ENCODE measurements at places on chromosomes 5 and 9.

DNA sequence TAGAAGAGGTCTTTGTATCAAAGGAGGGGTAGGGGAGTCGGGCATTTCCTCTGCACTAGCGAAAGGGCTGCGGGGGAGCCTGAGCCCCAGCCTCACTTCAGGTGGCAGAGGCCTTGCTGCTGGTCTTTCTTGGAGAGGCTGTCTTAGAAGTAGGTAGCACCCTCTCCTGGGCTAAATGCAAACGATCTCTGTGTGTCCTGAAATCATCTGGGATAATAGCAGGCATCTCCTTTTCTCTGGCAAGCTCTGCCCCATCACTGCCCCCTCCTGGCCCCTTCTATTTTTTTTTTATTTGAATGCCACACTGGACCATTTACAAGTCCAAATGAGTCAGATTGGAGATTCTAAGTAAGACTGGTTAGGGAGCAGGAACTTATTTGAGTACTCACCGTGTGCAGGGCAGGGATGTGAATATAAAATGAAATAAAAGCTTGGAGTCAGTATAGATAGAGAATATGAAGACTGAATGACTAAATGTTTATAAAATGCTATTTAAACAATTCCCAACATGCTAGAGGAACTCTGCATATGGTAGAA lies 137.1 kb downstream of the FGF1 start:
- peak; percentile 94 for DNase-seq

DNA sequence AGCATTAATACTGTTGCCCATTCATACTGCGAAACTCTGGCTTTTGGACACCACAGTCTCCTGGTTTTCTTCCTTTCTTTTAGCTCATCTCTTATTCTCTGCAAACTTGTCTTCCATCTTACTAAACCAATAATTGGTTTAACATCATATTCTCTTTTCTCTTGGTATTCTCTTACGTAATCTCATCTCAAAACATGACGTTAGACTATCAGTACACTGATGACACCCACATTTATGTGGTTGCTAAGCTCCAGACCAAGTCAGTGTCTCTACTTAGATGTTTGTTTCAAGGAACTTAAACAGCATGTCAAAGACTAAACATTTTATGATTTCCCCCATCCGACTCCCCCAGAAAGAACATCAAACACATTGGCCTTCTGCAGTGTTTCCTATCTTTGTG lies 2.1 kb downstream of the PRRC1 start:
- DNase-seq, result no peak

DNA sequence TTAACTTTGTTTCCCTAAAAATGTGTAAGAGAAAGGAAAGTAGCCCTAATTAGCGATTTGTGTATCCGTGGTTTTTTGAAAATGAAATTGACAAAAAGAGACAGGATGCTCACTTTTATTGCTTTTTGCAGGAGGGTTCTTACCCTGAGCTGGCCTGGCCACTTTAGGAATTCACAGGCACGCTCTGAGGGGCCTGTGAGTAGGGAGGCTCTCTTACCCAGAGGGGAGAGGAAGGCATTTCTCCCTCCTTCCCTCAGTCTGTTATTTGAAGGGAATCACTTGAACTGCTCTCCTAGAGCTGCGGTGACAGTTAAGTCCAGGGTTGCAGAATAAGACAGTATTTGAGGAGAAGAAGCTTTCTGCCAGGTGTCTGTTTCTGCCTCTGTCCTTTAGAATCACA lies 16.7 kb downstream of the PIK3R1 start:
- no peak for DNase-seq

GRCh38 chr9:130755377-130756007 lies 61.9 kb downstream of the EXOSC2 start:
- peak; percentile 23 for DNase-seq

- no peak for DNase-seq
Measured at GRCh38 chr5:15065091-15065490, 193.5 kb upstream of the ANKH start.

DNA sequence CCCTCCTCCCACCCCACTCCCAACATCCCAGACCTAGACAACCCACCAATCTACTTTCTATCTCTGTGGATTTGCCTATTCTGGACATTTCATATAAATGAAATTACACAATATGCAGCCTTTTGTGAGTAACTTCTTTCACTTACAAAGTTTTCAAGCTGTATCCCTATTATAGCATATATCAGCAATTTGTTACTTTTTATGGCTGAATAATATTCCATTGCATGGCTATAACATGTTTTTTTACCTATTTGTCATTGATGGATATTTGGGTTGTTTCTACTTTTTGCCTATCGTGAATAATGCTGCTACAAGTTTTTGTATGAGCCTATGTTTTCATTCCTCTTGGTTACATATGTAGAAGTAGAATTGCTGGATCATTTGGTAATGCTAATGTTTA lies 1.9 kb upstream of the KIF3A start:
- DNase-seq, result no peak

GRCh38 chr9:75010570-75010969 lies 17.5 kb downstream of the CARNMT1 start:
- no peak for DNase-seq

- DNase-seq, result no peak
Measured at GRCh38 chr5:147966829-147967228, 60.5 kb upstream of the C5orf46 start.

GRCh38 chr9:2723376-2724065 lies 6.2 kb downstream of the KCNV2 start:
- peak; percentile 15 for DNase-seq

GRCh38 chr5:15786326-15786725 lies 286.3 kb downstream of the FBXL7 start:
- no peak for DNase-seq

DNA sequence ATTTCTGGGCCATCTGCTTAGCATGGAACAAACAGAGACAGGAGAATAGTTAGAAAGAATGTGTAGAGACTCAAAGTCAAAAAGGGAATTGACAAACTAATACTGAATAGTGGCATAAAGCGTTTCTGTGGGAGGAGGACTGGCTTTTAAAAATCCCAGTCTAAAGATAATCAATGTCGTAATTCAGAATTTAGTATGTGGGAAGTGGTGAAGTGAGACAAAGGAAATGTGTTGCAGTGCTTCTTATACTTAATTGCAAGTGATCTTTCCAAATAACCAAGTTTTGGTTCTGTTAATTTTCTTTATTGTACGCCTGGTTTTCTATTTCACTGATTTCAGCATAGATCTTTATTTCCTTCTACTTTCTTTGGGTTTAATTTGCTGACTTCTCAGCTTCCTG lies 133.2 kb downstream of the ENTREP1 start:
- DNase-seq, result no peak

DNA sequence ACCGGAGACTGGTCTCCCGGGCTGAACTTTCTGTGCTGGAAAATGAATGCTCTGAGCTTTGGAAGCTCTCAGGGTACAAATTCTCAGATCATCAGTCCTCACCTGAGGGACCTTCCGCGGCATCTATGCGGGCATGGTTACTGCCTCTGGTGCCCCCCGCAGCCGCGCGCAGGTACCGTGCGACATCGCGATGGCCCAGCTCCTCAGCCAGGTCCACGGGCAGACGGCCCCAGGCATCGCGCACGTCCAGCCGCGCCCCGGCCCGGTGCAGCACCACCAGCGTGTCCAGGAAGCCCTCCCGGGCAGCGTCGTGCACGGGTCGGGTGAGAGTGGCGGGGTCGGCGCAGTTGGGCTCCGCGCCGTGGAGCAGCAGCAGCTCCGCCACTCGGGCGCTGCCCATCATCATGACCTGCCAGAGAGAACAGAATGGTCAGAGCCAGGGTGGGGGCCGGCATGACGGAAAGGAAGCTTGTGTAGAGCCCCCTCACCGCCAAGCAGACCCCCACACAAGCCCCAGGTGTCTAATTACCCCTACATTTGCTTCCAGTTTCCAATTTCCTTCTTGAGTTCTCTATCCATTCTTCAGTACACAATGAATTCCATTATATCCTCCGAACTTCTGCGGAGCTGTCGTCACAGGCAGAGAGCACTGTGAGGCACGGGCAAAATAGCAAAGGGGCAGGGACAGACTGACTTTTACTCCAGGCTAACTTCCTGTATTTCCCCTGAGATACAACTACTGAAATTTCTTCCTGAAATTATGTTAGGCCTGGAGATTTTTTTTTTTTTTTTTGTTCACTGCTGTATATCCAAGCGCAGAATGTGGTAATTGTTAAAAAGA lies 23.2 kb downstream of the CDKN2A start:
- DNase-seq, result no peak

DNA sequence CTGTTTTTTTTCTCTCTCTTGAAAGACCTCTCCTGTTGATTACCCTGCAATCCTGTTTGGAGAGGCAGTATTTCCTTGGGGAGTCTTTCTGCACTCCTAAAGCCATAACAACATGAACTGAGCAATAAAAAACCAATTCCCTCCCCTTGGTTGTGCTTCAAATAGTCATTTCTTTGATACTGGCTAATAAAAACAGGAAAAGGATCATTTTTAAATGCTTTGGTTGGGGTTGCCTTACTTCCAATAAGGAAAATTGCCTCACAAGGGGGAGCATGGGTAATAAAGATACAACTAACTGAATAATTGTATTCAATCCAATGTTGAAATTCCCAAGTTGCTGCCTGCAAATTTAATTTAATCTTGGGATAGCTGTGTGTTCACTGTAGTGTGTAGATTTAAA lies 13.9 kb downstream of the FBXL7 start:
- no peak for DNase-seq

DNA sequence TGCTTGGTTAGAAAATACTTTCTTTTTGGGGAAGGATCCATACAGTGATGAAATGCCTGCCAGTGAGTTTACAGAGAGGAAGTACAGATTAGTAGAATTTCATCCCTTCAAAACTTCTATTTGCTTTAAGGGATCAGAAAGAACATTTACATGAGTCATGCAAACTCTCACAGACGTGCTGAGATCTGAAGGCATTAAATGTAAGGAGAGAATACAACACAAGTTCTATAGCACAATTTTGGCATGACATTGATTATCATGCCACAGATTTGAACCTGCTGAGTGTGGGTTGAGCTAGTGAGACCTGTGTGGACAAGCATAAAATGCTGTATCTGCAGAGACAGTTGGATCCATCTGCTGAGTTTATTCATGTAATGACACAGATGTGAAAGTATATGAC lies 613.6 kb upstream of the SEMA6A start:
- no peak for DNase-seq

DNA sequence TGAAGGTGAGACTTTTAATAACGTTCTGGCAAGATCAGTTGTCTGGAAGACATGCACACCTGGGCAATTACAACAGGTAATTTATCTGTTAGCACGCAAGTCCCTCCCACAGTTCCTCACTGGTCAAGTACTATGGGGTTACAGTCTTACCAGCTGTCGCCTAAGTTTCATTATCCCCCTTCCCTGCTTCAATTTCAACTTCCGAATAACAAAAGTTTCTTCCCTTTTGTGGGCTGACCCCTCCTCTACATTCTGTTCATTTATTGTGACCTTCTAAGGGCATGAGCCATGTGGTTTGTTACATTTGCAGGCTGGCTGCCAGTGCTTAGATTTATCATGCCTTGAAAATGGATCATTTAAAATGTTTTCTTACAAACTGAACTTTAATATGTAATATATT lies 16.5 kb downstream of the GAPT start:
- no peak for DNase-seq

DNA sequence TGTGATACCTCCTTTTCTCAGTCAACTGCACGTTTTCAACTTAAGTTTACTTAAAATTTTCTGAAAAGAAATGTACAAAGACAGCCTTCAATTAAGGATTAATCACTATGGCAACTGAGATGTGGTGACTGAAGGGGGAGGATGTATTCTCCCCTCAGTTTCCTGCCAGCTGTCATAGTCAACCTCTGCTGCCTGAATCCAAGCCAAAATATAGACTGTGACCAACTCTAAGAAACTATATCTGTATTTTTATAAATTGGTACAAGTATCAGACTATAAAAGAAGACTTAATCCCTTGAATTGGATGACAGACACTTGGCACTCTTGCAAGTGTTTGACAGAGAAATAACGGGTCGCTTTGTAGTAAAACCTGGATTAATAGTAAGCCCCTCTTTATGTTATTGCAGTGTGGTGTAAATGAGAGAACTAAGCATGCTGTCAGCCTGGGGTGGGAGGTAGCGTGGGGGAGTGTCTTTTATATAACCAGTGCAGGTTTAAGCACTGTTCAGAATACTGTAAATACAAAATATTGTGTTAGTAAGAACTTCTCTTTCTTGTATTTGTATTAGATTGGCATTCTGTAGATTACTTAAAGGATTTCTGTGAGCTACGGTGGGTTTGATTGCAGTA lies 106.4 kb downstream of the ERCC6L2 start:
- DNase-seq, result peak; percentile 12

DNA sequence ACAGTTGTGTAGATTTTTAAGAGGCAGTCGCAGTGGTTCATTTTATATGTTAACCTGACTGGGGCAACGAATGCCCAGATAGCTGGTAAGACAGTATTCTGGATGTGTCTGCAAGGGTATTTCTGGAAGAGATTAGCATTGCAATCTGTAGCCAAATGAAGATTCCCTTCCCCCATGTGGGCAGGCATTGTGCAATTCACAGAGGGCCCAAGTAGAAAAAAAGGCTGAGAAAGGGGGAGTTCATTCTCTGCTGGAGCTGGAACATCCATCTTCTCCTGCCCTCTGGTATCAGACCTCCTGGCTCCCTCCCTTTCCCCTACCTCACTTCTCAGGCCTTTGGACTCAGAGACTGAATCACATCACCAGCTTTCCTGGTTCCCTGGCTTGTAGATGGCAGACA lies 70.6 kb downstream of the TENT4A start:
- no peak for DNase-seq

- peak; percentile 18 for DNase-seq
Measured at GRCh38 chr5:91156242-91156641, 226.9 kb downstream of the ARRDC3 start.

DNA sequence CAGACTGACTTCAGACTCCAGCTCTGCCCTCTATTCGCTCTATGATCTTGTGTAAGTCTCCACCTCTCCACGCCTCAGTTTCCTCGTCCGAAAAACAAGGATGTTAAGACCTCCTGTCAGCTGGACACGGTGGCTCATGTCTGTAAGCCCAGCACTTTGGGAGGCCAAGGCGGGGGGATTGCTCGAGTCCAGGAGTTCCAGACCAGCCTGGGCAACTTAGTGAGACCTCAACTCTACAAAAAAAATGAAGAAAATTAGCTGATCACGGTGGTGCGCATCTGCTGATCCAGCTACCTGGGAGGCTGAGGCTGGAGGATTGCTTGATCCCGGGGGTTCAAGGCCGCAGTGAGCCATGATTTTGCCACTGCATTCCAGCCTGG lies 36.6 kb upstream of the GABRP start:
- no peak for DNase-seq

DNA sequence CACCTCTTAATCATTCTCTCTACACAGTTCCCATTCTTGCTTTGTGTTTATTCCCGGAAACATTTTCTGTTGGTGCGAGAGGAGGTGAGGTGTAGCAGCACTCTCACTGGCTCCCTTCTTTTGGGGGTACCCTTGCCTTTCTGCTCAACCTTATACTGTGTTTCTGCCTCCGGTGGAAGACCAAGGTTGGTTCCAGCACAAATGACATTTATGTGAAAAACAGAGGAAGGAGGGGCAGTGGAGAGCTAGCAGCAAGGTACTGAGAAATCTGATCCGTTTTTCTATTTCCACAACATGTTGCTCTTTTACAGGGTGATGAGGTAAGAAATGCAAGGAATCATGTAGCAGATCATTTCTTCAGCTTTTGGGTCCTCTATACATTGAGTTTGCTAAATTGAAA lies 648.0 kb upstream of the DMAC1 start:
- no peak for DNase-seq

Data from fibroblast of skin of right quadriceps (primary cell).